ENCODE measurements at places on chromosomes 2 and 18.

DNA sequence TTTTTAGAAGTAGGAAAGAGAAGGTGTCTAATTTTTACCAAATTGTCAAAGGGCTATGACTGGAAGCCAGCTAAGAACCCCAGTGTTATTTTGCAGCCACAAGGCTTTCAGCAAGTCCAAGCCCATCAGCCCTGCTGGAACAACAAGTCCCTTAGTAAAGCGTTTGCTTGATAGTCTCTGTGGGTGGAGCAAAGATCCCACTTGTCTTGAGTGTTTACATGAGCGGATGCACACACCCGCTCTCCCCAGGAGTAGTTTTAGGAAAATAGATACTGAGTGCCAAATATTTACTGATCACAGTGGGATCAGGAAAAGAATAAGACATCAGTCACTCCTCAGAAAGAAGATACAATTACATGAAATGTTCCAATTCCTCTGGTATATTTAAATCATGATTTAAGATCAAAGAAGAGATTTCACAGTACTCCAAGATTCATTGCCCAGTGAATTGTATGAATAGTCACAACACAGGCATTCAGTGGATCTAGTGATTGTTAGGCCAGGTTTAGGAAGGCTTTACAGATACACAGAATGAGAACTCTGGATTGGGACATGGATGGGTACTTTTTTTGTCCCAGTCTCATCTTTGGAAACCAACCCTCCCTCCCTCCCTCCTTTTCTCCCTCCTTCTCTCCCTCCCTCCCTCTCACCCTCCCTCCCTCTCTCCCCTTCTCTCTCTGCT is 514.9 kb downstream of the PTPRM start:
- DNase-seq, result no peak

DNA sequence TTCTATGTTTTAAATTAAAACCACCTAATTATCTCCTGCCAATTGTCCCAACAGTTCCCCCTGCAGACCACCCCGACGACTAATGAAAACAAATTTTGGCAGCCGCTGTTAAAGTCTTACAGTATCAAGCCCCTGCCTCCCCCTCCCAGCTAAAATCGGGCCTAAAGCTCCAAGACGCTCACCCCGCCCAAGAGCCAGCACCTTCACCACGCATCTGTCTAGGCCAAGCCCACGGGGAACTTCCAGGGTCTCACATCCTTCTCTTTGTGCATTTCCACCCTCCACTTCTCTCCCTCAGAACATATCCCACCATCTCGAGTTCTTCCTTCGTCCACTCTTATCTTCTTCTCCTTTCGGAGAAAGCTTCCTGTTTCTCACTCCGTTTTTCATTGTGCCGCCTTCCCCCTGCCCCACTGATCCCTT is 445 bp downstream of the PRPF40A start:
- peak; percentile 68 for DNase-seq

- no peak for DNase-seq
These were observed 155.2 kb downstream of the SH3BP4 start for GRCh38 chr2:235106874-235107639.

- DNase-seq, result no peak
These were observed 50.7 kb downstream of the CRIM1 start for GRCh38 chr2:36406296-36406695.

- DNase-seq, result no peak
These were observed 122.5 kb downstream of the SLC39A10 start for GRCh38 chr2:195779491-195779890.

GRCh38 chr18:74503137-74503536 is 7.0 kb downstream of the CNDP2 start:
- no peak for DNase-seq

DNA sequence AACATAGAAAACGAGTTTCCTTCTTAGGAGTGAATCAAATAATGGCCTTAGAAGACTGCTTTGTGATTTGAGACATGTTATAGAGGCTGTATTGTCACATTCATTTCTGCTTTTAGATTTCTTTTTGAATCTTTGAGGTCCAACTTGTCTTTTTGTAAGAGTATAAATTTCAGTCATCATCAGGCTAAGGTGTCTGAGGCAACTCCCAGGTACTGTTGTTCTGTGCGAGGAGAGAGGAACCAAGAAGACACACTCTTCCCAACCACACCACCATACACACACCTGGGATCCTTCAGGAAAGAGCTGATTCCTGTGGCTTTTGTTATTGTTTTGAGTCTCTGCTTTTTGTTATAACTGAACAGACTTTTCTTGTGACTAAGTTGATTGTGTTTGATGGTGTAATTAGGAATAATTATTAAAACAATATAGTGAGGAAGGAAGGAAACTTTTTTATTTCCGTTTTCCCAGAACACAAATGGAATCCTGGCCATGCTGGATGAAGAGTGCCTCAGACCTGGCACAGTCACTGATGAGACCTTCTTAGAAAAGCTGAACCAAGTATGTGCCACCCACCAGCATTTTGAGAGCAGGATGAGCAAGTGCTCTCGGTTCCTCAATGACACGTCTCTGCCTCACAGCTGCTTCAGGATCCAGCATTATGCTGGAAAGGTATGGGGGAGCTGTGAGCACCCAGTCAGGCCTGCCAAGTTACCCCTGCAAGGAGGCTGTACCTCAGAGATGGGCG is 140.4 kb downstream of the MYO1B start:
- DNase-seq, result no peak
